ENCODE measurements at places on chromosomes 3 and 15.

DNA sequence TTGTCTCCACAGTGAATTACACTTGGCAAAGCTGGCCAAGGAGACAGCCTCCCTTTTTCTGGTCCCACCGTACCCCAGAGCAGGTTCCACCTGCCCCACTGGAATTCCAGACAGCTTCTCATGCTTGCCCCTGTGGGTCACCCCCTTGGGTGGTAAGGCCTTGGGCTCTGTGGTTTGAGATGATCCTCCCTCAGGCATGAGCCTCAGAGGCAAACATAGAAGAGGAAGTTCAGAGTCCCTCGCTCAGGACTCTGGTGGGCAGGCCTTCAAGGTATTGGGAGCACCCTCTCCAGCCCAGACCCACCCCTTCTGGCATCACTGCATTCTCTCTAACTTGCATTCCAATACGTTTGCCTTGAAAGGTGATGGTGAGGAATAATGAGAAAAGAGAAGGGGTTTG, 17.6 kb upstream of the UBA7 start:
- DNase-seq, result no peak

DNA sequence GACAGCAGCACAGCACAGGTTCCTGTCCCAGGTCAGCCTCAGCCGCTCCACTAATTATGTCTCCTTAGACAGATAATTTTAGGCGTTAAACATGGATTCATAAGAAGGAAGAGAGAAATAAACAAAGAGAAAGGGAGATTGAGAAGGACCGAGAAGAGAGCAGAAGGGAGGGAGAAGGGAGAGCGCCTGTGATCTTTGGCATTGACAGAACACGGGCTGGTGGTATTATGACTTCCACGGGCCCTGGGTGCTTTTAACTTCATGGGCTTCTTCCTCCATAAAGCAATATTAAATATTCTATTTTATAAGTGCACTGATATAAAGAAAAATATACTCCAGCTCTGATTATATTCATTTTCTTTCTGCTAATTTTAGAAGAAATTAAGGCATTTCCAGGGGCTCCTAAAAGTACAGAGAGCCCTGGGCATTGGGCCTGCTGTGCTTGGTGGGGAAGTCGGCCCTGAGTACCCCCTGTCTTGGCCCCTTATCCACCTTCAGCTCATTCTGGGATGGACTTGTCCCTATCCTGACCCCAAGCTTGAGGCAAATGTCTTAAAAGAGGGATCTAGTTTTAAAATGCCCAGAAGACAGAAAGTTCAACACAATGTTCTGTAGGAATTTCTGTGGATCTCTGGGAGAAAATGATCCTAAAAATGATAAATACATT, 135.3 kb downstream of the MEX3B start:
- DNase-seq, result no peak

- DNase-seq, result no peak
These were observed 310.0 kb downstream of the SHQ1 start for GRCh38 chr3:72538070-72538745.

DNA sequence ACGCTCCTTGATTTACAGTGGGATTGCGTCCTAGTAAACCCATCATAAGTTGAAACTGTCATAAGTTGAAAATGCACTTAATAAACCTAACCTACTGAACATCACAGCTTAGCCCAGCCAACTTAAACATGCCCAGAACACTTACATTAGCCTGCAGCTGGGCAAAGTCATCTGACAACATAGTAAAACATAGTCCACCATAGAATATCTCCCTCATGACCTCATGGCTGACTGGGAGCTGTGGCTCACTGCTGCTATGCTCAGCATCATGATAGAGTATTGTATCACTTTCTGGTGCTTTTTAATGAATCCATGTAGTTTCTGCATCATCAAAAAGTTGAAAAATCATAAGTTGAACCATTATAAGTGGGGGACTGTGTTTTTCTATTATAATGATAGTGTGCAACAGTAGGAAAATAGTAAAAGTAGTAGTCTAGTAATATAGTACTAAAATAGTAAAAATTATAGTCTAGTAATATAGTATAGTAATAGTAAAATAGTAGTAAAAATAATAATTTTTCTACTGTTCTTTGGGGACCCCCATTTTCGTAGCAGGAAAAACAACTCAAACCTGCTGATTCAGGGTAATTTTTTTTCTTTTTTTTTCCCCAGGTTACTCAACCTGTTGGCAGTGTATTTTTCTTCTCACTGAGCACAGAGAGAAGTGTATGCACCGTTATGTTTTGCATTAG, 233.5 kb downstream of the MYRIP start:
- DNase-seq, result no peak

DNA sequence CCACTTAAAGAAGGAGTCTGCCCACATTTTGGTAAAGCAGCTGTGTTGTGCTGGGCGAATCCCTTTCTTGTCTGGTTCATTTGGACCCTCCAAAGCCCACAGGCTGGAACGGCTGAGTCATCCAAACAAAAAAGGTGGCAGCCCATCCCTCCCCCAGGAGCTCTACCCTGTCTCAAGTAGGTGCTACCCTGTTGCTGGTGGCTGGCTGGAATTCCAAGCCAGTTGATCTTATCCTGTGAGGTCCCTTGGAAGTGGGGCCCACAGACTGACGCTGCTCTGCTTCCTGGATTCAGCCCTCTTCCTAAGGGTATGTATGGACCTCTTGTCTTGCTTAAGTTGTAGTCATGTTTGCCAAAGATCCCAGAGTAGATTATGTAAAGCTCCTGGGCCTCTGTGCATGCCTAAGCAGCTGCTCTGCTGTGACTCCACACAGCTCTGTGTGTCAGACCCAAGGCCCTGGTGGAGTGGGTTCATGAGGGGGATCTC, 44.5 kb downstream of the CCR1 start:
- DNase-seq, result no peak

DNA sequence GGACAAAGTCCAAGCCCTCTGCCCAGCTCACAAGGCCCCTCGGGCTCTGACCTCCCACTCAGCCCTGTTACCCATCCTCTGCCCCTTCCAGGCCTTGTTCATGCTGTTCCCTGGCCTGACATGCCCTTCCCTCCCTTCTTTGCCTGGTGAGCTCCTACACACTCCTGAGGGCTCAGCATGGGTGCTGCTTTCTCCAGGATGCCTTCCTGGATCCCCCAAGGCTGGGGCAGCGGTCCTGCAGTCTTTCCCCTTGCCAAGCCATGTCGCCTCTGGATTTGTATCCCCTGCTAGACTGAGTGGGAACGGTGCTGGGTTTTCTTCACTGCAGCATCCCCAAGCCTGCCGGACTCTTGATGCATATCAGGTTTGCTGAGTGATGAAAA, 35.9 kb downstream of the FAM3D start:
- DNase-seq, result no peak

DNA sequence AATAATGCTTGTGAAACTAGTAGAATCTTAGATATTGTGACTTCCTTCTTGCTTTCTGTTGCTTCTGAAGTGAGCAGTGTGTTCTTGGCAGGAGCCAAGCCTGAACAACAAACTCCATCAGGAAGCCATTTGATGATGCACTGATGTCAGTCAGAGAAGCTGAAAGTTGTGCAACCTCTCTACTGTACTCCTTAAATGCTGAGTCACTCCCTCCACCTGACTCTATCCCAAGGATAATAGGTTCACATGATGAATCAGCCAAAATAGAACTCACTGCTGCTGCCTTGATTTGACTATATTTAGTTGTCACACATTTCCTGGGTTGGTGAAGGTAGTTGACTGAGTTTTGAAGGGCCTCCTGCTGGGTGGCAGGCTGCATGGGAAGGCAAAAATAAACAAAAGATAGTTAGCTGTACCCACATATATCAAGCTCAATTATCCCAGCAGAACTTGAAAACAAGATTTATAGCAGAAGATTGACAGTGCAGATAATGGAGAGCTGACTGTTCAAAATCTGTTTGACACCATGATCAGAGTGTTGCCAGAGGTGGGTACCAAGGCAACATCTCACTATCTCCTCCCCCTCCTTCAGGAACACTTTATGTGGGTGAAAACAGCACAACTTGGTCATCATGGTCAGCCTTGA, 328.4 kb upstream of the DPH6 start:
- DNase-seq, result no peak

DNA sequence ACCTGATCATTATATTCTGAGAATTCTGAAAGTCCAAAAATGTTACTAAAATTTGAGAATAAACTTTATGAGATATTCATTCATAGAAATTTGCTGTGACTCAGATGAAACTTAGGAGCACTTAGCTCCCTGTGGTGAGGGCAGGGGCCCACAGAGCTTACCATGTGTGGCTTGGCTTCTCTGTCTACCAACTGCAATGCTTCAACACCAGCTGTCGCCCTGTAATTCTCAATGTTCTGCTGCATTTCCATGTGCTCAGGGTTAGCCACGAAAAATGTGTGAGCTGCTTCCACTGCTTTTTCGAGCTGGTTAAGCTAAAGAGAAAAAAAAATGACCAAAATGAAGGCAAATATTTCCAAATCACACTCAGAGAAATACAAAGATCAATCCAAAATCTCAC, 125.6 kb downstream of the P3H2 start:
- no peak for DNase-seq

DNA sequence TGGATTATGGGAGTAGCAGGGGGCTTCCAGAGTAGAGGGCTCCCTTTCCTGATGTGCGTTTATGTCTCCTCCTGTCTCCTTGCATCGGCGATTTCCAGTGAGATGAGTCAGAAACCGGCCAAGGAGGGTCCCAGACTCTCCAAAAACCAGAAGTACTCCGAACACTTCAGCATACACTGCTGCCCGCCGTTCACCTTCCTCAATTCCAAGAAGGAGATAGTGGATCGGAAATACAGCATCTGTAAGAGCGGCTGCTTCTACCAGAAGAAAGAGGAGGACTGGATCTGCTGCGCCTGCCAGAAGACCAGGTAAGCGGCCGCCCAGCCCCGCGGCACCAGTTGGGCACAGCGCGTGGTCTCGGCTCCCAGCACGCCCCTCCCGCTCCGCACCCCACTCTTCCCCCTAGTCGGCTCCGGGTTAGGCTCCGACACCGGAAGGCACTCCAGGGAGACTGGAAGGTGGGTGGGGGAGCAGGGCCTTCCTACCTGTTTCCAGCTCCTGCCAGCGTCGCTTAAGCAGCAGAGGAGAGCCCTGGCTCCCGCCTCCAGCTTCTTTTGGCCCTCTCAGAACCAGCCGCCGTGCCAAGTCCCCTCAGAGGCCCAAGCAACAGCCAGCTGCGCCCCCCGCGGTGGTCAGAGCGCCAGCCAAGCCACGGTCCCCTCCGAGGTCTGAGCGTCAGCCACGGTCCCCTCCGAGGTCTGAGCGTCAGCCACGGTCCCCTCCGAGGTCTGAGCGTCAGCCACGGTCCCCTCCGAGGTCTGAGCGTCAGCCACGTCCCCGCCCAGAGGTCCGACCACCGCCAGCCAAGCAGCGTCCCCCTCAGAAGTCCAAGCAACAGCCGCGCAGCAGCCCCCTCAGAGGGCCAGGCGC, 34.7 kb downstream of the MOBP start:
- DNase-seq, result no peak

DNA sequence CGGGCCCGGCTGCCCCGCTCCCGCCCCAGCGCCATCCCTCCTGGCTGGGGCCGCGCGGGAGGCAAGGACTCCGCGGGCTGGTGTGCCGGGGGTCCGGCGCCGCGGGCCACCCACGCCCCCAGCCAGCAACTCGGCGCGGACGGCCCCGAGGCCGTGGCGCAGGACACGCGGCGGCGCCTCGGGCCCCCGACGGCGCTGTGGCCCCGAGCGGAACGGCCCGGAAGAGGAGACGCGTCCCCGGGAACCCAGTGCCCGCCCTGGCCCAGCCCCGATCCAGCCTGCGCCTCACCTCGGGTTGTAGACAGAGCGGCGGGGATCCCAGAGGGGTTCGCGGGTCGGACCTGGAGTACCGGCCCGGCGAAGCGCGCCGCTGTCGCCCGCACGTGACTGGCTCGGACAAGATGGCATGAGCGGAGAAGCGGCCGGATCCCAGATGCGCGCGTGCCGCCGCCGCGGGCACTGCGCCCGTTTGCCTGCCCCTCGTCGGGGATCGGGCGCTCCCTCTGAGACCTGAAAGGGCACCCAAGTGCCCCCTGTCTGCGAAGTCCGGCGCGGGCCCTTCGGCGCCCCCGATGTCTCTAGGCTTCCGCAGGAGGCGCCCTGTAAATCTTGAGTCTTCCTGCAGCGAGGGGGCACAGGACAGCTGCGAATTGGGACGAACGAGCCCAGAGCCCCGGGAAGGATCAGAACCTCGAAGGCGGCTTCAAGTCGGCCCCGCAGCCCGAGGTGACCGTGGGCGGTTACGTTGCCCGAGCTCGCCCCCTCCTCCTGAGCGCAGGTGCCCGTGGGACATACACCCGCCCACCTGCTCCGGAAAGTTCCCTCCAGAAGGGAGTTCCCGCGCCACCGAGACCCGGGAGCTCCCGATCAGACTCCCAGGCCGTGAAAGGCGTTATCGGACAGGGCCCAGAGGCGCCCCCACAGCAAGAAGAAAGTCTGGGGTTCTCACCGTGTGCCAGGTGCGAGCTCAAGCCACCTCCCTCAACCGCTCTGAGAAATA, 598 bp upstream of the SFMBT1 start:
- peak; percentile 32 for DNase-seq

GRCh38 chr15:62812515-62812835, 230.1 kb upstream of the TPM1 start:
- DNase-seq, result no peak

DNA sequence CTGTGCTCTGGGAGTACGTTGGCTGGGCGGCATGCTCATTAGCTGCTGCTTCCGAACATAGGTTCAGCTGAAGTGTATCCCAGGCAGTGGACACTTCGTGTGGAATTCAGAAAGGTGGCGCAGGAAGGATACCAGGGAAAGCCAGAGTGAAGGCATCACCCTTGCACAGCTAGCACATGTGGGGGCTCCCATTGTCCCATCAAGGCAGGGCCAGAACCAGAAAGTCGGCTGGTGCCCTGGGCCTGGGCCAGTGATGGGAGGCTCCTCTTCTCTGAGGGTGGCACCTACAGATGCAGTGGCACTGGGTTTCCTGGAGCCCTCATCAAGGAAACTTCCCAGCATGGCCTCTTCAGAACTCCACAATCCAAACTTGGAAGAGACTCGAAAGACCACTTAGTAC, 56.6 kb downstream of the PGPEP1L start:
- DNase-seq, result no peak

DNA sequence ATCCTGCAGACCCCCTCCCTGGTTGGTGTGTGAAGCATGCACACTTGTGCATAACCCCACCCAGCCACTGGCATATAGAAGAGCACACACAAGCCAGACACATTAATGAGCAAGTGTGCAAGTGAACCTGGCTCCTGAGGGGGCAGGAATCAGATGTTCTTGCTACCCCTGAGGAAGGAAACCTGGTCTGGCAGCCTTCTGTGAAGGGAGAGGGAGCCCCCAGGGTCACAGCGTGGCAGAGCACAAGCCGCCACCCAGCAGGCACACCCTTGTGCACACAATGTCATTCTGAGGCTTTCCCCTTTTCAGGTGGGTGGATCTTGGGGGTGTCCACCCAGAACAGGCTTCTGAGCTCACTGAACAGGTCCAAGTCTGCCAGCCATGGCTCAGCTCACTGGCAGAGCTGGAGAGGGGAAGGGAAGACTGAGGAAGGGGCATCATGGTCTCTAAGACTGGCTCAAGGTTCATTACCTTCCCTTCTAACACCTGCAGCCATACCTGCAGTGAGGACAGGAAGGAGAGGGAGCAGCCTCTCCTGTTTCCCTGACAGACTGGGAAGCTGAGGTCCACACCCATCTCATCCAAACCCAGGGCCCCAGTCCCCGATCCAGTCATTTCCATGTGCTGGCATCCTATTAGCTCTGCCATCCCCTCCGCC, 31.6 kb upstream of the SEMA3F start:
- DNase-seq, result no peak

- DNase-seq, result no peak
These were observed 89.9 kb downstream of the RBMS3 start for GRCh38 chr3:29370476-29371420.

Data from neural crest cell (in vitro differentiated cells).